Activated B cell treated with CpG ODN at 0.5 μM for 24 hours (primary cell): ENCODE measurements at places on chromosomes 16 and 17. TPM values are rescaled to one million over a fixed set of nuclear protein-coding genes. Genes with fewer than 3 reads are reported as not detected.

GRCh38 chr16:16131659-16132058 is 91.6 kb downstream of the ABCC6 start:
- no peaks in the 10 kb centered on the region for H3K27me3 ChIP-seq
- peaks cover 4% of the 10 kb centered on the region for H3K4me1 ChIP-seq
- H3K27ac ChIP-seq: no peak overlapping the region
- no peak for DNase-seq

The SLC16A6 gene
- total RNA-seq: 10.2 and 11.0 TPM in 2 replicates

- no peak overlapping the region for H3K4me3 ChIP-seq
- H3K27ac ChIP-seq: no peak overlapping the region
- no peak for DNase-seq
- no peaks in the 10 kb centered on the region for H3K4me1 ChIP-seq
- no peaks in the 10 kb centered on the region for H3K36me3 ChIP-seq
Observed at GRCh38 chr16:13519871-13520270, 400.1 kb upstream of the ERCC4 start.

DNA sequence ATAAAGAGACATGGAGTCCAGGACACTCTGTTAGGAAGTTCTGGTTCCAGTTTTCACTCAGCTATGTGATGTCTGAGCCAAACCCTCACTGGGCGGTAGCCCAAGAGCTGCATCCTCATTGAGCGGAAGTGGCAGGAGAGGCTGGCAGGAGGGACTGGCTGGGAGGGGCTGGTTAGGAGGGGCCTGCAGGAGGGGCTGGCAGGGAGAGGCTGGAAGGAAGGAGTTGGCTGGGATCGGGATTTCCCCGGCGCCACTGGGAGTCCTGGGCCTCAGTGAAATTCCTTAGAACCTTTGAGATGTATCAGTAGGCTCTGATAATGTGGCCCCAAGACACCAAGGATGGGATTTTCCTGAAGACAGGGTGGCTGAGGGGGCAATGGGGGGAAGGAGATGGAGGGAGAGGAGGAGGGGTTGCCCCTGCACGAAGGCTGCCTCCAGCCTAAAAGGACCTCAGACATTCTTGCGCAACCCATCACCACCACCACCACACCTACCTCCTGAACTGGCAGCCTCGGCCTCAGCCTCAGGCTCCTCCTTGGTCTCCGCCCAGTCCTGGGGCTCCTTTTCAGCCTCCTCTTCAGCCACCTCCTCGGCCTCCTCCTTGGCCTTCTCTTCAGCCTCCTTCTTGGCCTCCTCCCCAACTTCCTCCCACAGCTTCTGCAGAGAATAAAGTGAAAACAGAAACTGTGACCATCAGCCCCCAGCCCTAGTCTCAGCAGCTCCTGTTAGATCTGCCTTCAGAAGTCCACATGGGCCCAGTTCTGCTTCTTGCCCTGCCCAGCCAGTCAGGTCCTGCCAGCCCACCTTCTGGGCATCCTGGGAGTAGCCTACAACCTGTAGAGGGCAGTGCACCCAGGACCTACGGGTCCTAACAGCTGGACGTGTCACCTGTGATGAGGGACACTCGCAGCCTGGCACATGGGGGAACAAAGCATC is 31.7 kb downstream of the CNGB1 start:
- no peaks in the 10 kb centered on the region for H3K36me3 ChIP-seq
- no peak overlapping the region for H3K27ac ChIP-seq

The RAB11FIP4 gene
- 37.9 and 43.2 TPM in 2 replicates for total RNA-seq

The MIS12 gene
- total RNA-seq: 29.7 and 31.2 TPM in 2 replicates

The APOBR gene
- 2.9 and 3.2 TPM in 2 replicates for total RNA-seq

DNA sequence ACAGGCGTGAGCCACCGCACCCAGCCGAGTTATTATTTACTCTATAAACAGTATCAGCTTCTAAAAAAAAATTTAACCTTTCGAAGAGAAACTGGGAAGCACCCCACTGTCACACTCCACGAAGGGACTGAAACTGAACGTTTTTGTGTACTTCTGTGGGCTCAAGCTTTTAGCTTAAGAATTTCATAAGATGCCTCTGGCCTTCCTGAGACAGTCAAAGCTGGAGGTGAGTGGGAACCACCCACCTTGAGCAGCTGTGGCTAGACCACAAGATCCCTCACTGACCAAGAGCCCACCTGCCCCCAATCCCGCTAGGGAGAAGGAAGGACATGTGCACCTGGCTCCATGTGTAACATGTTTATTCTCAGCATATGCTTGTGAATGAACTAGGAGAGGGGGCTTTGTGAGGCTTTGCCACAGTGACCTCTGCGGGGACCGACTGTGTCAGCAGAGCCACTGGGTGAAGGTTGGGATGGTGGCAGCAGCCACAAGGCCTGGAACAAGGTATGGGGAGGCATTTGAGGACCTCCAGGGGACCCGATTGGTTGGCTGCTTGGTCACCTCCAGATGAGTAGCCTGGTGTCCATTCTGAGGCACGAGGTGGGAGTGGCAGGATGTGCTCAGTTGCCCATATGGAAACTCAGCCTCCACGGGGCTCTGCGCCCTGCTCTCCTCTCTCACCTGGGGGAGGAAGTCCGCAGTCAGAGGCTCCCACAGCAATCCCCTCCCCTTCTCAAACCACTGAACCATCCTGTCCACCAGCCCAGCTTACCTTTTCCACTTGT is 4.8 kb downstream of the DPEP3 start:
- H3K27ac ChIP-seq: no peak overlapping the region
- no peaks in the 10 kb centered on the region for H3K27me3 ChIP-seq
- no peaks in the 10 kb centered on the region for H3K36me3 ChIP-seq
- no peak for DNase-seq
- no peak overlapping the region for H3K4me3 ChIP-seq

DNA sequence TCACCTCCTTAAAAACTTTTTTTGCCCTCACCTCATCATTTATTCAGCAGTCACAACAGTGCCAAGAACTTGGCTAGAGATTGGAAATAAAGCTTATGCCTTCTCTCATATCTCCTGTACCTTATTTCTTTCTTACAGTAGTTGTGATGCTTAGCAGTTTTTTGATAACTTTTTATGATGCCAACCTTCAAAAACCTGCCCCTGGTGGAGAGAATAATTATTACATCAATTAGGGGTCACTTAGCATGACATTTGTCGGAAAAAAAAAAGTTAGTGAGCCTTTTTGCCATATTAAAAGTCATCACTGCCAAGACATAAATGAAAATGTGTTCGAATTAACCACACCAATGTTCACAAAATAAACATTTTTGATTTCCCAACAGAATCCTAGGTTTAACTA is 296.6 kb downstream of the WWOX start:
- peaks cover 6% of the 10 kb centered on the region for H3K36me3 ChIP-seq
- H3K4me3 ChIP-seq: no peak overlapping the region
- no peaks in the 10 kb centered on the region for H3K27me3 ChIP-seq
- no peak for DNase-seq

DNA sequence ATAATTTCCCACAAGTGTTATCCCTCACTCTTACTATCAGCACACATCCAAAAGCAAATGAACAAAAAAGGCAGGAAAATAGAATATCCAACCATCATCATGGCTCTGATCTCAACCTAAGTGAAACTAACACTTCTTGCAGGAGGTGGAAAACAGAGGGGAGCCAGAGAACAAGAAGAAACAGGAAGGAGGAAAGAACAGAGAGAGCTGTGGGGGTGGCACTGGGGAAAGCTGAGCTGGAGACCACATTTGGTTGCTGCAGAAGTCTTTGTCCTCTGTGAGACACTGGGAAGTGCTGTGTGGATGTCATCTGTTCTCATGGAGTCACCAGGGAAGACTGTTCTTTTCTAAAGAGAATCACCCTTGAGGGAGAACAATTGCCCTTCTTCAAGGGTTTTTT is 34.7 kb downstream of the GRB7 start:
- no peaks in the 10 kb centered on the region for H3K27me3 ChIP-seq
- H3K4me1 ChIP-seq: peaks cover 99% of the 10 kb centered on the region
- H3K27ac ChIP-seq: peak overlapping the region; percentile 96
- peak overlapping the region; percentile 59 for H3K4me3 ChIP-seq

The MYL4 gene
- total RNA-seq: not detected in 2 replicates

GRCh38 chr17:43169561-43170139 is 1.4 kb upstream of the NBR1 start:
- H3K27ac ChIP-seq: no peak overlapping the region
- peaks cover 17% of the 10 kb centered on the region for H3K36me3 ChIP-seq
- peaks cover 5% of the 10 kb centered on the region for H3K4me1 ChIP-seq
- H3K27me3 ChIP-seq: no peaks in the 10 kb centered on the region
- H3K4me3 ChIP-seq: no peak overlapping the region
- peak; percentile 21 for DNase-seq

DNA sequence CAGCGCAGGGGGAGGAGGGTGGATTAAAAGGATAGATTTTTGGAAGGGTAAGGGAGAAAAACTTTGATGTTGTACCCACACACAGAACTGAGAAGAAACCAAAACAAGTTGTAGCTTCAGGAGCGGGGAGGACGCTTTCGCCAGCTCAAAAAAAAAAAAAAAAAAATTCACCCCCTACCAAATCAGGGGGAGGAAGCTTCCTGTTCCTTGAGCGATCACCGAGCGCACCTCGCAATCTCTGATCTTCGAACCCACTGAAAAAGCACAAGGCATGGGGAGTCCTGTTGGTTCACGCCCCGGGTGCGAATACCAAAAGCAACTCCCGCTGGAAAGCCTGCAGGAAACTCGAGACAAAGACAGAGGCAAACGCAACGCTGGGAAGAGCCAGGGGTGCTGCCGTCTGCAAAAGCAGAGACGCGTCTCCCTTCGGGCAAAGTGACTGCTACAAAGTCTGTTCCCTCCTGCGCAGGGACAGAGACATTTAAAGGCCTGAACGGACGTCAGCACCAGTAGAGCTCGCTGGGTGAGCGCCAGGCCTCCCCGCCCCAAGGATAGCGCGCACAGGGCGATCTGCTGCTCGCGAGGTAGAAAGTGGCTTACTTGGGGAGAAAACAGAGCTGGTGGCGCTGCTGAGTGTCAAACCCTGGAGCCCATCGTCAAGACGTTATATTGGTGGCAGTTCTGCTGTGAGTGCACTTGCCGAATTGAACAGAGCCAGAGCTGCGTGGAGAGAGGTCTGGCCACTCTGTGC is 190.4 kb downstream of the USP22 start:
- peaks cover 13% of the 10 kb centered on the region for H3K4me1 ChIP-seq
- H3K4me3 ChIP-seq: peak overlapping the region; percentile 61
- H3K27ac ChIP-seq: no peak overlapping the region
- DNase-seq: no peak
- peaks cover 34% of the 10 kb centered on the region for H3K27me3 ChIP-seq

The DRG2 gene
- total RNA-seq: 55.7 and 67.1 TPM in 2 replicates

DNA sequence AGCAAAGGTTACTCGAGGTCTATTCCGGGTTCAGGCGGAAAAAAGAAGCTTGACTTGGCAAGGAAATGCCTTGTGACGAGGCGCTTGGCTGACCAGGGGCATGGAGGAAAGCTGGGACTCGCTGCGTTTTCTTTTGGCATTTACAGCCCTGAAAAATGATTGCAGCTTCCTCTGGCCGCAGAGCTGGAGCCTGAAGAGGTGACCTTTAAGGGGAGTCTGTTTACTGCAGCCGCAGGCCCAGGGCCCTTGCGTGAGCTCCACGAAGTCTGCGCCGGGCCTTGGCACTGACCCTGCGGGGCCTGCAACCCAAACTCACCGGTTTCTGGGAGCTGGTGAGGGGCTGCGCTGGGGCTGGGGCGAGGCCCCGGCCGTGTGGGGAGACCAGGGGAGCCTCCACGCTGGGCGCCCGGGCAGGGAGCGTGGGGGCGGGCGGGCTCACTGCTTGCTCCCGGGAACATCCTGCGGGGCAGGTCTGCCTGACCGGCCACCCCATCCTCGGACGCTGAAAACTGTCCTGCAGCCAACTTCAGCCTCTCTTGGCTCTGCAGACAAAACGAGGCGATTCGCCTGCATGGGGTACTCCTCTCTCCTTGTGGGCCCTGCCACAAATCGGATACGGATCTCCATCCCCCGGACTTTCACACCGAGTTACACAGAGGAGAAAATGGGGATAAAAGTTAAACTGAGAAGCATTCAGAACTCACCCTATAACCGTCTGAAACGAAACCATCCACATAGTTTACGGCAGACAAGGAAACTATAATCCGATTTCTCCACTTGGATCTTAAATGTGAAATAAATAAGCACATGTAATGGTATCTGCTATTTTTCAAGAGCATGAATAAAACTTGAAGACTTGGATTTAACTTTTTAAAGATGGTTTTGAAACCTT is 206.3 kb upstream of the FOXF1 start:
- peaks cover 26% of the 10 kb centered on the region for H3K27me3 ChIP-seq
- H3K4me3 ChIP-seq: no peak overlapping the region
- H3K36me3 ChIP-seq: no peaks in the 10 kb centered on the region
- H3K27ac ChIP-seq: no peak overlapping the region

DNA sequence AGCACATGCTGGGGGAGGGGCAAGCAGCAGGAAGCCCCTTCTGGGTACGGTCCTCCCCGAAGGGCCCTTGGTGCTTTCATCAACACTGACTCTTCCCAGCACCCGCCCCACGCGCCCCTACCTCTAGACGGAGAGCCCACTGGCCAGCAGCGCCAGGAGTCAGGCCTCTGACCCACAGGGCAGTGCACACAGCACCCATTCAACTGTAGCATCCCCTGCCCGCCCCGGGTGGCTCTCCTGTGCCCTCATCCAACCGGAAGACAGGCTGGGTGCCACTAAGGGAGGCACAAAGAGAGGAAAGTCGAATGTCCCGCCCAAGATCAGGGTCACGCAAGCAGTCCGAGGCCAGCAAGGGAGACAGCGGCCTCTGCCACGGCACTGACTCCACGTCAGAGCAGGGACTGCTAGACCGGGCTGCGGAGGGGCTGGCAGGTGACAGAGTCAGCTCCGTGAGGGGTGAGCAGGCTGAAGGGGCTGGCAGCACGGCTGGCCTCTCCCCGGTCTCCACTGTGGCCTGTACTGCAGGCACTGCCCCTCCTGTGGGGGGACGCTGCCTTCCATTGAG is 9.8 kb downstream of the MSRB1 start:
- H3K27me3 ChIP-seq: no peaks in the 10 kb centered on the region
- no peak for DNase-seq
- H3K4me1 ChIP-seq: peaks cover 2% of the 10 kb centered on the region
- H3K27ac ChIP-seq: no peak overlapping the region
- peaks cover 8% of the 10 kb centered on the region for H3K36me3 ChIP-seq

- DNase-seq: no peak
- H3K4me1 ChIP-seq: peaks cover 42% of the 10 kb centered on the region
- peaks cover 89% of the 10 kb centered on the region for H3K36me3 ChIP-seq
- H3K27ac ChIP-seq: peak overlapping the region; percentile 53
- no peaks in the 10 kb centered on the region for H3K27me3 ChIP-seq
Observed at GRCh38 chr16:10922328-10923145, 19.7 kb downstream of the DEXI start.
